Hepatocyte (in vitro differentiated cells): ENCODE measurements at places on chromosomes 1 and 21. TPM values are rescaled to one million over a fixed set of nuclear protein-coding genes. Genes with fewer than 3 reads are reported as not detected.
A peak's percentile ranks its signal among the peaks of the same experiment; 100 is the strongest.

GRCh38 chr1:101187297-101187696 lies 49.5 kb upstream of the S1PR1 start:
- no peaks in the 10 kb centered on the region for H3K36me3 ChIP-seq
- DNase-seq: no peak
- H3K4me3 ChIP-seq: no peak overlapping the region
- no peaks in the 10 kb centered on the region for H3K27me3 ChIP-seq

- DNase-seq: no peak
- H3K4me3 ChIP-seq: no peak overlapping the region
- no peak overlapping the region for H3K27ac ChIP-seq
Measured at GRCh38 chr1:3507636-3508275, 53.3 kb downstream of the ARHGEF16 start.

- DNase-seq: no peak
- H3K27me3 ChIP-seq: no peaks in the 10 kb centered on the region
- H3K4me1 ChIP-seq: no peaks in the 10 kb centered on the region
- no peak overlapping the region for H3K27ac ChIP-seq
- H3K4me3 ChIP-seq: no peak overlapping the region
- H3K36me3 ChIP-seq: no peaks in the 10 kb centered on the region
Measured at GRCh38 chr1:7110321-7110720, 325.1 kb downstream of the CAMTA1 start.

- H3K4me1 ChIP-seq: no peaks in the 10 kb centered on the region
- H3K27ac ChIP-seq: no peak overlapping the region
- DNase-seq: peak; percentile 62
- H3K36me3 ChIP-seq: no peaks in the 10 kb centered on the region
- no peak overlapping the region for H3K4me3 ChIP-seq
Measured at GRCh38 chr1:116268211-116268610, 104.8 kb upstream of the ATP1A1 start.

- no peaks in the 10 kb centered on the region for H3K4me1 ChIP-seq
- no peaks in the 10 kb centered on the region for H3K27me3 ChIP-seq
- H3K36me3 ChIP-seq: no peaks in the 10 kb centered on the region
- H3K27ac ChIP-seq: no peak overlapping the region
Measured at GRCh38 chr1:86972262-86972661, 57.8 kb downstream of the HS2ST1 start.

DNA sequence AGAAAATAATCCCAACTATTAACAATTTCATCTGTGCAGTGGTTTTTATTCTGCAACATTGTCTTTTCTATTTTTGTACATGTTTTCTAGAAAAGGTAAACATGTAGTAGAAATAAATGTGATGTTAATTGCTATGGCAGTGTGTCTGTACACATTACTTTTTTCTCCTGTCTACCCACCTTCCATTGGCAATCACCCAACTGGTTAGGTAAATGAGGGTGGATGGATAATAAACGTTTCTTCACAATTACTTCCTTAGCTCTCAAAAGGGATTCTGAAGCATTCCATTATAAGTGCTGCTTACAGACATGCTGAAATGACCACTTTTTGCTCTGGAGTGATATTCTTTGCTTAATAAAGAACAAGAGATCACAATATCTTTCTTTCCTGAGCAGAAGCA lies 61.4 kb downstream of the MAGI3 start:
- no peak overlapping the region for H3K4me3 ChIP-seq
- no peak for DNase-seq
- H3K4me1 ChIP-seq: peaks cover 4% of the 10 kb centered on the region
- H3K27me3 ChIP-seq: no peaks in the 10 kb centered on the region

DNA sequence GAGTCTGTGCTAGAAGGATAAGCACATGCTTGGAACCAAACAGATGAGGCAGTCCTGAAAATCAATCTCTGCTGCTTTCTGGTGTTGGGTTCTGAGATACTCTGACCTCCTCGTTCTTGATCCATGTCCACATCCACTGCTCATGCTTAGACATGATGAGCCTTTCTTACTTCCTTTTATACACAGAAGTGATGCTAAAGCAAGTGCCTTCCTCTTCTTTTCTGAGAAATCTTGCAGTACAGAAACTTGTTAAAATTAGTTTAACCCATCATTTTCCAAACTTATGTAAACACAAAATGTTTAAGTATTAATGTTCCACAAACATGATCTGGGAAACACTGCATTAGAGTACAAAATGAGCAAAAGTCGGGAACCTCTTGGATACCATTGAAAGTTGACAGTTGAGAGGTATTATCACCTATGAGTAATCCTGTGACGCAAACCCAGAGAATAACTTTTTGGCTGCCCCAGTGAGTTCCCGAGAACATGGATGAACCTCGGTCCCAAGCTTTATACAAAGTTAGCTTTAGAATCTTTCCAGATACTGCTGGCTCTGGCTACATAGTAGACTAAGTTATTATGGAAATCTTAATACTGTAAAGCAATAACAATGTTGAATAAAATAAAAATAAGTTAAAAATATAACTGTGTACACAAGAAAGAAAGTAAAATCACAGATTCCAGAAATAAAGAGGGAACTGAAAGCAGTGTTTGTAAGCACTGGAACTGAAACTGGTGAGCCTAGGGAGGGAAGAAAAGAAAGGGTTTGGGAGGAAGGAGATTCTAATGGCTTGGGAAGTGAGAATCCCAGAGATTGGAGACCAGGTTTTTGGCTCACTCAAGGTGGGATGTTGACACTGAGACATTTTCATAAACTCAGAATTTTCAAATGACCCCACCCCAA lies 429.3 kb upstream of the RUNX1 start:
- H3K4me3 ChIP-seq: no peak overlapping the region
- no peaks in the 10 kb centered on the region for H3K27me3 ChIP-seq
- no peaks in the 10 kb centered on the region for H3K36me3 ChIP-seq
- H3K27ac ChIP-seq: no peak overlapping the region

GRCh38 chr1:35595684-35596083 lies 22.6 kb downstream of the TFAP2E start:
- no peaks in the 10 kb centered on the region for H3K27me3 ChIP-seq
- H3K27ac ChIP-seq: no peak overlapping the region
- H3K36me3 ChIP-seq: no peaks in the 10 kb centered on the region
- no peak for DNase-seq

DNA sequence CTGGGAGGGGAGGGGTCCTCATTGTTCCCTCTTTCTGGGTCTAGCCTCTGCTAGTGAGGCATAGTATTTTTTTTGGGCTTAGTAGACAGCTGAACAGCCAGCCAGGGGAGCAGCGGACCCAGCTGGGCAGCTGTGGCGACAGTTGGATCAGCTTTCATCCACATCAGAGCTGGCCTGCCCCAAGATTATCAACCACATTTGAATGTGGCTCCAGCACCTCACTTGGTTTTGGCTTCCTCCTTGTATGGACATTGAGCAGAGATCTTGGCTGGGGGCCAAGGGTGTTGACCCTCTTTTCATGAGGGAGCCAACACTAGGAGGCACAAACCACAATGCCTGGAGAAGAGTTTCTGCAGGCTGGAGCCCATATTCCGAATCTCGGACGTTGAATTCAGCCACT lies 25.0 kb downstream of the WNT4 start:
- no peak for DNase-seq
- H3K4me1 ChIP-seq: peaks cover 12% of the 10 kb centered on the region
- H3K4me3 ChIP-seq: no peak overlapping the region
- H3K36me3 ChIP-seq: no peaks in the 10 kb centered on the region

- H3K27ac ChIP-seq: no peak overlapping the region
- no peaks in the 10 kb centered on the region for H3K36me3 ChIP-seq
Measured at GRCh38 chr1:6416295-6416656, 3.4 kb downstream of the HES2 start.

GRCh38 chr1:180988253-180988752 lies 34.4 kb downstream of the STX6 start:
- no peak overlapping the region for H3K4me3 ChIP-seq
- H3K27me3 ChIP-seq: no peaks in the 10 kb centered on the region

GRCh38 chr1:18631496-18632217 lies 1.0 kb downstream of the PAX7 start:
- peaks cover 99% of the 10 kb centered on the region for H3K27me3 ChIP-seq
- DNase-seq: no peak
- H3K36me3 ChIP-seq: no peaks in the 10 kb centered on the region
- H3K4me3 ChIP-seq: no peak overlapping the region

Gene LENEP
- 0.92 TPM in 1 of 2 replicates, not detected in the other for total RNA-seq

Gene LRRIQ3
- total RNA-seq: 0.20 and 0.40 TPM in 2 replicates

Gene NTMT2
- total RNA-seq: not detected in 2 replicates

Gene BARHL2
- not detected in 2 replicates for total RNA-seq

Gene APOBEC4
- 0.37 TPM in 1 of 2 replicates, not detected in the other for total RNA-seq
